CD4-positive, alpha-beta T cell treated with Interleukin-4 for 1 hour (primary cell): ENCODE measurements at places on chromosomes 2 and 18.

DNA sequence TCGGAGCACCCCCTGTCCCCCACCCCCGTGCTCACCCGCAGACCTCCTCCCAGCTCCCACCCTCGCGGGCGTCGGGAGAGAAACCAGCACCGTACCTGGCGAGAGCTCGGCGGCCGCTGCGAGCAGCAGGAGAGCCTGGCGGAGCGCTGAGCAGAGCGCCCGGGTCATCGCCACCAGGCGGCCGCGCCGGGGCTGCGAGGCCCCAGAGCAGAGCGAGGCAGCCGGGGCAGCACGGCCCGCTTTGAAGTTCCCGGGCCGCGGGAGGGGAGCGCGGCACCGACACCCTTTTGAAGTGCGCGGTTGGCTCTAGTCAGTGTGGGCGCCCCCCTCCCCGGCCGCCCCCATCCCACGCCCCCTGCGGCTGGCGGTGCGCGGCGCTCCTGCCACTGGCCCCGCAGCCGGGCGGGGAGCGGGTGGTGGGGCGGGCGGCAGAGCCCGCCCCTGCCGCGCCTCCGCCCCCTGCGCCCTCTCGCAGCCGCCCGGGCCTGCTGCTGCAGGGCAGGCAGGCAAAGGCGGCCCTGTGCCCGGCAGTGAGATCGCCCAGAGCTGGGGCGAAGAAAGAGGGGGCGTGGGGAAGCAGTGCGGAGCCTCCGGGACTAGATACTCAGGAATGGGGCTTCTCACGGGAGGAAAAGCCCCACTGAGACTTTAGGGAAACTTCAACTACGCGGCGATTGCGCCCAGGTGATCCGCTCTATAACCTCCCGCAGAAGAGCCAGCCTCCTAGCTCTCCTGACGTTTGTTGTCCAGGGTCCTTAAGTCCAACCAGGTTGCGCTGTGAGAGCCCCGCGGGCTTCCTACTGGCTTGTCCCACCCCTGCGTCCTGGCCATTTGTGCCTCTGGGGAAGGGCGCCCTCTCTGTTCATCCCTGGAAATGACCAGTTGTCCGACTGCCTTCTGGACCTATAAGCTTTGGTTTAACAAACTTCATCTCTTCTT lies at the start of gene ACVR1C:
TSS of gene ACVR1C (minus strand) at position 388 of the 939 bp plus-strand sequence. CDS start at position 168, 220 bp downstream.
- DNase-seq, result peak; percentile 77

DNA sequence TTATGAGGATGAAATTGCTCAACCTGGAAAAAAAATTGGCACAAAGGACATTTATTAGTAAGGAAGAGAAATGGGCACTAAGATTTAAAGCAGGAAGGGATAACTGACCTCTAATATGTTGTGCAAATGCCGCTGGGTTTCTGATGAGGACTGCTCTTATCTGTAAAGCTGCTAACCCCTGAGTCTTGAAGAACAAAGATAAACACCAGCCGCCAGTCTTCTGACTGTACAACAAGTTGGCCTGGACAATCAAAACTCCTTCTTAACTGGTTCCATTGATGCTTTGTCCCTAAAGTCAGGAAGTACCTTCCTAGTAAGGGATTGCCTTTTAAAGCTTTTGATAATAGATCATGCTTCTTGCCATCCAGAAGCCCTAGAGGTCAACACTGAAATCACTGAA lies 301.8 kb downstream of the TRIB2 start:
- no peak for DNase-seq

DNA sequence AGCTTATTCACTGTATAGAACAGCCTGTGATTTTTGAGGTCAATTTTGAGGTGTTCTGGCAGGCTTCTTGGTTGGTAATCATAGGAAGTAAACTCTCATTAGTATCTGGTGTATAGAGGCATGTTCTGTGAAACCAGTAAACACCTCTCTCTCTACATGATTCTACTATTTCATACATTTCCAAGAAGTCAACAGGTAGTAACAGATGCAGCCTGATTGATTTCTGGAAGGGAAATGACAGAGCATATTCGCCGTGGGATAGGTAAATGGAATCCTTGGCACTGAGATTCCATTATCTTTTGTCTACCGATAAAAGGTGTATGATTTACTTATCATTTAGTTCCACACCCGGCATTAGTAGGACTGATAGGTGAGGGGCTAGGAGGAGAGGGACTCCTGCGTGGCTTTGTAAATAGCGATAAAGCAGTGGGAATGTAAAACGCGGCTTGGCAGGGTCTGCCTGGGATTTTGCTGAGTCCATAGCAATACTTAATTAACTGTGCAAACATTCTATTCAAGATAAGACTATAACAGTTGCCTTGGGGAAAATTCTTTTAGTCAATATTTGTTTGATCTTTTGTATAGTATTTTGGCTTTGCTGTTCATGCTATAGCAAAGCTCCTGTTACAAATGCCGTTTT lies 32.3 kb downstream of the LYPD6B start:
- no peak for DNase-seq

DNA sequence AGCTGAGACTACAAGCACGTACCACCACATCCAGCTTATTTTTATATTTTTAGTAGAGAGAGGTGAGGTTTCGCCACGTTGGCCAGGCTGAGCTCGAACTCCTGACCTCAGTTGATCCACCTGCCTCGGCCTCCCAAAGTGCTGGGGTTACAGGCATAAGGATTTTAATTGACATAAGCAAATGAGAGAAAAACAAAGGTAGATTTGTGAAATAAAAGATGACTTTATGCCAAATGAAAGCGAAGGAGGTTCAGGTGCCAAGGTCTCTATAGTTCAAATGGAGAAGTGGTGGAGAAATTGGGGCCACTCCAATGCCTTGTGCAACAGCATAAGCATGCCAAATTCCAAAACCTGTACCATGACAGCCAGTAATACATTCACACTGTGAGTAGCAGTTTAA lies 180.6 kb downstream of the MREG start:
- DNase-seq, result no peak

GRCh38 chr18:34990597-34990996 lies 50.6 kb upstream of the MAPRE2 start:
- no peak for DNase-seq

- no peak for DNase-seq
Observed at GRCh38 chr2:217973008-217973787, 29.6 kb downstream of the TNS1 start.

DNA sequence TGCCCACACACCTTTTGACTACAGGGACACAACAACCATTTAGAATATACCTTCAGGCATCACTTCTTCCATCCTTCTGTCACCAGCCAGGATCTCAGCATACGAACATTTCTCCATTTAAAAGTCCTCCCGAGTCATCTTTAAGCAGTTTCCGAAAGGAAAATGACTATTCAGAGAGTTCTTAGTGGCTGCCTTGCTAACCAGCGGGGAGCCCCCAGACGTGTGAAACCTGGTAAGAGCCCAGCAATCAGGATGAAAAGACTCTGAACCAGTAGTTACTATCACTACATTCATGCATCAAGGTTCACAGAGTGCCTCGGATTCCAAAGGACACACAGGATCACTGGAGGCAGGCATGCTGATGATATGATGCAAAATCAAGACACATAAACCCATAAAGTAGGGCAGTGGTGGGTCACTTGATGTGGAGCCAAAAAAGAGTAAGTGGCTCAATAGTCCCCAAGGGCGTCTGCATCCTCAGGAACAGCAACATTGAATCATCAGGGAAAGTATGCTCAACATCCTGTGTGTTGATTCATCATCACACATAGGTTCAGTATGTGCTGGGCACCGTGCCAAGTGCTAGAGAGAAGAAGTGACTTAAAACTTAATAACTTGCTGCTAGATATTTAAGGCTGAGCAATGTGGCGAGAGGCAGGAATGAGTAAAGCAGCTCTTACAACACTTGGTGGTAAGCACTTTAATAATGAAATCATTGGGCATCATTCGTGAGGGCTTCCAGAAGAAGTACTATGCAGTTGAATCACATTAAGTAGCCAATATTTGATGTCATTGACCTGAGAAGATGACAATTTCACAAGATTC lies 4.4 kb downstream of the CCL20 start:
- peak; percentile 55 for DNase-seq

DNA sequence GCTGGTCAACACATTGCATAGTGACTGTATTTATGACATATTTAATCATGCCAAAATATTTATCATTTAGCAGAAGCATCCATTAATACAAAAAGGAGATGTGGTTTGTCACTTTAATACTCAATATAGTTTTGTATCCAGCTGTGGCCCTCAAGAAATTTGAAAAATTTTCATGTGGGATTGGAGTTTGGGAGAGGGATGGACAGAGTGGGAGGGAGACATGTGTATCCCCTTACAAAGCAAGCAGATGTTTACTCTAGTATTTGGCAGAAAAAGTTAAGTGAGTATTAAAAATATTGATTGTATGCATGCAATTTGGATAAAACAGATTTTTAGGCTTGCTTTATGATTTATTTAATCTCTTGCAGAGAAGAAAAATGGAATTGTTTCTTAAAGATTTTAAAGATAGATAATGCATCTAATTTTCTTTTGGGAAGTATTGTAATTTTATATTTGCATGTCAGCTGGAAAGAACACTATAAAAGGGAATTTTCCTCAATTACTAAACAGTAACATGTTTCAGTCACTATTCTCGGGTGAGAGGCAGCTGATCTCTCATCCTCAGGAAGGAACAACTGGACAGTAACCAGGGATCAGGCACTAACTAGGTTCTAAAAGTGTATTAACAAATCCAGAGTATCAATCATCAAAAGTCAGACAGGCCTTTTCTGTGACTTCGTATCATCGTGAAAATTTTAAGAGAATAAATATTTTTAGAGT lies 1184.7 kb upstream of the NXPH2 start:
- DNase-seq, result no peak

- no peak for DNase-seq
Observed at GRCh38 chr18:13563390-13563805, 163.0 kb downstream of the FAM210A start.

- no peak for DNase-seq
Observed at GRCh38 chr18:57687970-57688369, 66.3 kb upstream of the NARS1 start.

- DNase-seq, result no peak
Observed at GRCh38 chr2:158011055-158011771, 90.5 kb upstream of the UPP2 start.

DNA sequence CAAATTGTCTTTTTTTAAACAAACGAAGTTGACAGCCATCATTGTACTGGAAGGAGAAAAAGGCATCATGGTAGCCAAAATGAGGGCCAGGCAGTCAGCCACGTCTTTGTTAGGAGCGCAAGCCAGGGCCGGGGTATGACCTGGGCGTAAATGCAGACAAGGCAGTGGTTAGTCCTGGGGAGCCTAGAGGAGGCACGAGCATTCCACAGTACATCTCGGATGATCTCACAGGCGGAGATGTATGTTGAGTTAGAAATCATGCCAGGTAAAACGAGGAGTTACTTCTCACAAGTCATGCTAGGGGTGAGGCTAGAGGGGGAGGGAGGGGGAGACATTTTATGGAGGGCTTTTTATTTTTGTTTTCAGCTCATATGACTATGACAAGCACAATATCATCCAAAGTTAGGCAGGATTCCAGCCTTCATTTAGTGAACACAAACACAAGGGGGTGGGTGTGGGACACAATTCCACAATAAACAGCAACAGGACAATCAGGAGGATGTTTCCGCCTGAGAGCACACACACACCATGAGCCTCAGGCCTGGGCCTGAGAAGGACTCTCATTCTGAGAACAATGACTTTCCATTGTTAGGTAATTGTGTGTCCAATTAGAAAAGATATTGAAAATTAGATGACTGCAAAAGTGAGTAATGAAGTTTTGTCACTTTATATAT lies 64.4 kb upstream of the PGAP1 start:
- DNase-seq, result no peak

DNA sequence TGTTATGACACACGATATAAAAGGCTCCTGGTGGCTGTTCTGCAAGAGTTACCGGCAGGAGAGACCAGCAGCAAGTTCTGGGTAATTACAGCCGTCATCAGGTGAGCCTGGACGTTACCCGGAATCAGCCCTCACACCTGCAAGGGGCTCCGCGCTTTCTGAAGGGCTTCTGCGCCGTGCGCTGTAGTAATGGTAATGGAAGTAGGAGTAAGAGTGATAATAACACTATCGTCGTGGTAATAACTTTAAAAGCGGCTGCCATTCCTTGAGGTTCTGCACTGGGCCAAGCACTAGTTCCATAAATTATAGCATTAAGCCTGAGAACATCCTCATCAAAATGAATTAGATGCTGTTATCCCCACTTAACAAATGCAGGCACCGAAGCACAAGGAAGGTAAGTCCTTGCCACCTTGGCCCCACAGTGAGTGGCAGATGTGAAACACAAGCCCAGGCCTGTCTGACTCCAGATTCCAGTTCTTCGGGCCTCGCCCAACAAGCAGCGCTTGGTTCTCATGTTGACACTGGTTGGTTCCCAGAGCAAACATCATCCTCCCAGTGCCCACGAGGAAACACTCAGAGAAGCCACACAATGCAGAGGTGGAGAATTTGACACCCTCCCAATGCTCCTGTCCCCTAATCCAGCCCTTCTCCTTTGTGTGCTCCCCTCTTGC lies 205.2 kb downstream of the EIPR1 start:
- DNase-seq, result no peak
